ENCODE measurements at places on chromosomes 1 and 21.

GRCh38 chr1:112285746-112286145 lies 110.3 kb upstream of the CTTNBP2NL start:
- no peak for DNase-seq

DNA sequence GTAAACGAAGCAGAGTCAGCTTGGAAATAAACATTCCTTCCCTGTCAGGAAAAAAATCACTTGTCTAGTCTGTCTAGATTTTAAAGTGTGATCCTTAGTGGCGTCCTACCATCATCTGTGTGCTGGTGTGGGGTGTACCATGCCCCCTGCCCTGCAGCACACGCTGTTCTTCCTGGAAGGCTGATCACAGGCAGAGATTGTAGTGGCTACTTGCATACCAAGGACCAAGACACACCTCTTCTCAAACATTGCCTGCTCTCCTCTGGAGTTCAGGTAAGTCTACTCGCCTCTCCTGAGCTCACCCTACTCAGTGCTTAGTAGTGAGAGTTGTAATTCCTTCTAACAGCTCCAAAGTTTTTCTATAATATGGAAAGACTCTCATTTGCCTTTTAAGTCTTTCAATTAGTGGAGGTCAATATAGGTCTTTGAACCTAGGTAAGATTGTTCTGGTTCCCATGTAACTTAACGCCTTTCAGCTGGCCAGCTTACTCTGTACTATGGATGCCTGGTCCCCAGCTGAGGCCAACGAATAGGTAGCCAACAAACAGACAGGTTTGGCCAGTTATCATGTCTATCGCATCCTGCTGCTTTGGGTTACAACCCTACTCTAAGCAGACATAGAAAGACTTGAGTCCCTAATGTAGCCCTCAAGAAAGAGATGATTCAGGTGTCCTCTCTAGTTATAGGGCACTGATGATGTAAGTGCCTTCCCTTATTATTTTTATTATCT lies 55.4 kb downstream of the XCL1 start:
- no peak for DNase-seq

GRCh38 chr1:64961923-64962322 lies 4.4 kb downstream of the JAK1 start:
- no peak for DNase-seq

GRCh38 chr1:246051909-246052518 lies 455.1 kb downstream of the SMYD3 start:
- DNase-seq: no peak

GRCh38 chr1:89996450-89997110 lies 1.7 kb downstream of the ZNF326 start:
- no peak for DNase-seq

GRCh38 chr1:246283771-246284410 lies 223.2 kb downstream of the SMYD3 start:
- no peak for DNase-seq

DNA sequence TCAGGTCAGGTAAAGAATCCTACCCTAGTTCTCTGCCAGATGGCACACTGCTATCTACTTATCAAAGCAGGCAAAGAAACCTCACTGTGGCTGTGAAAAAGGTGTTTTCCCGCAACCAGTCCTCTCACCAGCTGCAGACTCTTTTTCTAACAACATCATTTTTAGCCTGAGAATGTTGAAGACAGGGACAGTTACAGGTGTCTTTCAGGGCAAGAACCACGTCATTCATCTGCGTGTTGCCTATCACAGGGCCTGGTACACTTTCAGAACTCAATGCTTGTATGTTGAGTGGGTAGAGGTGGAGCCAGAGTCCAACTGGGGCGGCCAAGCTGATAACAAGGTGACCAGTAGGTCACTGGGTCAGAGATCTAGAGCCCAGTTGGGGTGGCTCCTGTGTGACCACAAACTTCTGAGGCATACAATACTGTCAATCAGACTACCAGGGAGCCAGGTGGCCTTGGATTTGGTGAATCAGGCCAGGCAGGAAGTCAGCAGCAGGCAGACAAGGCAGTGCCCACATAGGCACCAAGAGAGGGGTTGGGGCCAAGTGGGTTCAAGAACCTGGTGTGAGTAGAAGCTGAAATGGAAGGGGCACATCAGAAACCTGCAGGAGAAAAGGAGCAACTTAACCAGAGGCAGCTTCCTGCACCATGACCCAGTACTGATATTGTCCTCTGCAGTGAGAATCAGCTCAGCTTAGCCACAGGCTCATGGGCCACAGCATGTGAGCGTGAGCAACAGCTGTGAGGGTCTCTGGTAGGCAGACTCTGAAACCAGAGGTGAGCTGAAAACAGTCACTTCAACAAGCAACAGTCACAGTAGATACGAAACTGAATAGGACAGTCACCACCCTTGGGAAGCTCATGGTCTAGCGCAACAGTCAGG lies 123.6 kb downstream of the DTL start:
- DNase-seq: no peak

- no peak for DNase-seq
Observed at GRCh38 chr1:151143057-151143435, 3.4 kb downstream of the SEMA6C start.

GRCh38 chr21:31945546-31945945 lies 72.7 kb downstream of the HUNK start:
- no peak for DNase-seq

- DNase-seq: no peak
Observed at GRCh38 chr21:25176637-25177412, 430.5 kb downstream of the MRPL39 start.

GRCh38 chr1:28178690-28179485 lies 2.4 kb upstream of the PTAFR start:
- no peak for DNase-seq

DNA sequence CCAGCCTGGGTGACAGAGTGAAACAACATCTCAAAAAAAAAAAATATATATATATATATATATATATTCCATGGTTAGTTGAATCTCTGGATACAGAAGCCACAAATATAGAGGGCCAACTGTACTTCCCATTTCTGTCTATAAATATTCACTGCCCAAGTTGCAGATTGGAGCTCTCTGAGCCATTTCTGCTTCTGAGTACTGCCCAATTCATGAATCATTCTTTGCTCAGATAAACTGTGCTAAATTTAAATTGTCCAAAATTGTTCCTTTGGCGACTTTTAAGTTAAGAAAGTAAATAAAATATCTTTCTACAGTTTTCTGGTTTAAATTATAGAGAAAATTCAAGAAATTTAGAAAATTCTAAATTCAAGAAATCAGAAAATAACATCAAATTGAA lies 23.2 kb upstream of the C1orf146 start:
- no peak for DNase-seq

DNA sequence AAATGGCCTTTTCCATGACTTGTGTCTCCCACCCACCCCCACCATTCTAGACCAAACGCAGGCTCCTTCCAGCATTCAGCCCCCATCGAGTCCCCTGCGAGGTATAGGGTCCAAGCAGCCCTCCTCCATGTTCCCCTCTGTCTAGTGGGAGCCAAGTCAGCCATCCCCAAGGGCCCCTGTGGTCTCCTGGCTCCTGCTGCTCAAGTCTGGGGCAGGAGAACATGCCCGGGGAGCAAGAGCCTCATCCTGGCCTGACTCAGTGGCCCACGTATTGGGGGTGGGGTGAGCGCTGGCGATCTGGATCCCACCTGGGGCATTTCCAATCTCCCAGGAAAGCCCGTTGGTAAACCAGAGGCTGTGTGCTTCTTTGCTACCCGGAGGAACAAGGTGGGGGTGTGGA lies 4.1 kb upstream of the PRDM16 start:
- no peak for DNase-seq

- no peak for DNase-seq
Observed at GRCh38 chr1:244329591-244330317, 122.0 kb downstream of the ADSS2 start.

GRCh38 chr1:207328004-207328403 lies 6.5 kb downstream of the CD55 start:
- no peak for DNase-seq

- no peak for DNase-seq
Observed at GRCh38 chr1:171472183-171472647, 13.1 kb upstream of the PRRC2C start.

Data from stimulated activated CD4-positive, alpha-beta T cell treated with anti-CD3 and anti-CD28 coated beads, TNF-alpha, amount 100 ng/mL, for 1 hour (primary cell).